Activated naive CD8-positive, alpha-beta T cell treated with anti-CD3 and anti-CD28 coated beads, Interleukin-2, amount 50 U/mL, for 16 hours (primary cell): ENCODE measurements at places on chromosomes 3 and 15.

GRCh38 chr3:15527031-15527459 lies 5.5 kb upstream of the COLQ start:
- no peak for DNase-seq

- DNase-seq: no peak
Measured at GRCh38 chr3:99863588-99863987, 45.9 kb downstream of the CMSS1 start.

GRCh38 chr3:192816351-192816750 lies 89.0 kb upstream of the FGF12 start:
- no peak for DNase-seq

DNA sequence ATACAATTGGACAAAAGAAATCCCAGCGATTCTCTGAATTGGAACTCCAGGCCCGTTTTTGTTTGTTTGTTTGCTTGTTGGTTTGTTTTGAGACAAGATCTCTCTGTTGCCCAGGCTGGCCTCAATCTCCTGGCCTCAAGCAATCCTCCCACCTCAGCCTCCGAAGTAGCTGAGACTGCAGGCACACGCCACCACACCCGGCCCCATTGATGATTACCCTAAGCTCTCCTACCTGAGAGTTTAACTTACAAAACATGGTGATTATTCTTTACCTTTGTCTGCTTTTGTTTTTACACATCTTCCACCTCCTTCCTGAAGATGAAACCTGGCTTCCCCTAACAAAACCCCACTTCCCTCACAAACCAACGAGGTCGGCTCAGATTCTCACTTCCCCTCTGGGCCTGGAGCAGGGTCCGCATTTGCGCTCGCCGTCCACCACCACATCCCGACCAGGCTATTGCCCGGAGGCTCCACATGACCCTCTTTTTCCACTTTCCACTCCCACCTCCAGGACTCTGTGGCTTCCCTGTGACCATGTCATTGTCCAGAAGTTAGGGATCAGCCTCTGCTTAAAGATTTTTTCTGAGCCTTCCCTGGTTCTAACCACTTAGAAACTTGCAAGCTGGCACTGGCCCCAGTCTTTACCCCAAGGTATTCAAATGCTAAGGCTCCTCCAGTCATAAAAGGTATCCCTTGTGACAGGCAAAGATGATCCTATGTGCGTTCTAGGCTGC lies 14.8 kb downstream of the KLHL6 start:
- DNase-seq: no peak

GRCh38 chr15:51869060-51869421 lies 39.6 kb downstream of the TMOD3 start:
- DNase-seq: no peak

DNA sequence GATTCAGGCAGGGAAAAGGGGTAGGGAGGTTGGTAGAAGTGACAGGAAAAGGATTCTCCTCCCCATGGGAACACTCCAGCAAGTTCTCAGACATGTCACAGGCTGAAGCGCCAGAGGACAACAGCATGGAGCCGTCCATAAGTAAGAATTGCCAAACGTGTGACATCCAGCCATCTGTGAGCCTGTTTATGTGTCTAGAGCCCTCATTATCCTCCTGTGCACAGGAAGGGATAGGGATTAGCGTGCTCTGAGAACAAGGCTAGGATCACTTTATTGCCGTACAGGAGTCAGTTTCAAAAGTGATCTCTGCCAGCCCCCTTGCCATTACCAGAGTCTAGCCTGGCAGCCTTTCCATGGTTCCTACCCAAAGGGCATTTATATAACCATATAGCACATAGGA lies 549.5 kb downstream of the NTRK3 start:
- no peak for DNase-seq

GRCh38 chr15:77999486-77999885 lies 78.0 kb downstream of the TBC1D2B start:
- no peak for DNase-seq

DNA sequence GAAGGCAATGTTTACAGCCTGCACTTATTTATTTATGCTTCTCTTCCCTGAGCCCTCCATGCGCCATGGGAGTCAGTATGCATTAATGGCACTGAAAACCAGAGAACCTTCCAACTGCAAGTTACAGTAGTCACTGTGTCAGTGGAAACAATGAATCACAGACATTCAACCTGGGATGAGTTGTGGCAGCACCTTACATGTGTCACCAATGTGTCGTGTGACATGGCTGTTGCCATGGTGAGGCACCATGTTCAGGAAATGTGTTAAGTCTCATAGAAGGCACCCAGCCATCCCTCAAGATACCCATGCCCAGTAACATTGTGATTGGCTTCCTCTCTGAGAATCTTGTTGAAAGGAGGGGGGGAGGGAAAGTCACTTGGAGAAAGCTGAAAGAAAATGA lies 105.0 kb downstream of the FOXP1 start:
- peak; percentile 50 for DNase-seq

- no peak for DNase-seq
Measured at GRCh38 chr3:43865351-43865750, 174.6 kb downstream of the ABHD5 start.

GRCh38 chr3:101163554-101163953 lies 156.8 kb downstream of the IMPG2 start:
- no peak for DNase-seq

DNA sequence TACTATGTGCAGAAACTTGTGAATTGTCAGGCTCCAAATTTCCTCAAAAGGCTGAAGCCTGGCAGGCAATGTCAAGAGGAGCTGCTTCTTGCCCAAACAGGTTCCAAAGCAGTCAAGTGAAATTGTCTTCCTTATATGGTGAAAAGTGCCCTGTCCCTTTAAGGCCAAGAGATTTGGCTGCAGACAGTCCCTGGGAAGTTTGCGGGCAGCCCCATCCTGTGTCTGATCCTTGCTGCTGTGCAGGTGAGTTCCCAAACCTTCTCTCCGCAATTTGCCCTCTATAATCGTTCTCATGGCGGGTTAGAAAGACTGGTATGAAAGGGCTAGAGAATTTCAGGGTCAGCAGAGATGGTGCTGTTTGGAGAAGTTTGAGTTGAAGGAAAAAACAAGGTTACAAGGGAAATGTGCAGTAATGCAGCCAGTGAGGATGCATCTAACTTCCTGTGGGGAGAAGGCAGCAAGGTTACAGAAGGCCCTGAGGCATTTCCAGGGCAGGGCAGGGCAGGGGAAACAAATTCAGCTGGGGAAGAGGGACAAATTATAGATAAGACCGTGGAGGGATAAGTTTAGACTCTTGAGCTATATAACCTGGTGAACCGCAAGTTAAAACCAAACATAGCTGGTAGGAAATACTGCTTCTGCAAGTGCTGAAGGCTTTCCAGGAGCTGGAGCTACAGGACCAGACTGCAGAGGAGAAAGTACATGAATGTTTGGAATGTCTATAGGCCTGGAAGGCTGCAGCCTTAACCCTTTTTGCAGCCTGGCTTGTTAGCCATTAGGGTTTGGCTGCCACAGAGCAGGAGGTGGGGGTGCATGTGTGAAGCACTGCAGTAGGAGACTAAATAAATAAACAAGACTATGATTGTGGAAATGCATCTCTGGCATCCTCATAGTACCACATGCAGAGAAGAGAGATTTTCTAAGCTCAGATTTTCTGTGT lies 256.2 kb upstream of the IL12A start:
- no peak for DNase-seq

DNA sequence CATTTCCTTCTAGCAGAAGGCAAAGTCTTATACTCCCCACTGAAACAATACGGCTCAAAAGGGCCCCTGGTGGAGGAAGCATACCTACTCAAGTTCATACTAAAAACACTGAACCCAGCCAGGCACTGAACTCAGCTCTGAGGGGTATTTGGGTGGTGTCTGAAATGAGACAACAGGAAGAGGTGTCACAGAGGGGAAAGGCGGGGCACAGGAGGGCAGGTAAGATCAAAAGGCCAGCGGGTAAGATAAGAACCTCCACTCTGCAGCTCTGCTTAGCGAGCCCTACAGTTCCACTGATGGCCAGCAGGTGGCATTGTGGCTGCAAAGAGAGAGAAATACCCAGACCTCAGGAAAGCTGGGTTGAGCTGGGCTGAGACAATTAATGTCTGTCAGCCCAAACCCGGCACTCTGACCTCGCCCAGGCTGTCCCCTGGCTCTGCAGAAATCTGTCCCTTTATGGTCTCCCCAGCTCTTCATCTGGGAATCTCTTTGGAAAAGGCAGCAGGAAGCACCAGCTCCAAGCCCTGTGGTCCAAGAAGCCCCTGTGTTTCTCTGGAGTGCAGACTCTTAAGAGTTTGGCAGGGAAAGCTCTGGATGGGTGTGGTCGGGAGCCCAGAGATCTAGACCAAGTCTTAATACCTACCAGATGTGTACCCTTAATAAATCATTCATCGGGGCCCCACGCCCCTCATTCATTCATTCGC lies 8.4 kb downstream of the MFGE8 start:
- DNase-seq: peak; percentile 78

DNA sequence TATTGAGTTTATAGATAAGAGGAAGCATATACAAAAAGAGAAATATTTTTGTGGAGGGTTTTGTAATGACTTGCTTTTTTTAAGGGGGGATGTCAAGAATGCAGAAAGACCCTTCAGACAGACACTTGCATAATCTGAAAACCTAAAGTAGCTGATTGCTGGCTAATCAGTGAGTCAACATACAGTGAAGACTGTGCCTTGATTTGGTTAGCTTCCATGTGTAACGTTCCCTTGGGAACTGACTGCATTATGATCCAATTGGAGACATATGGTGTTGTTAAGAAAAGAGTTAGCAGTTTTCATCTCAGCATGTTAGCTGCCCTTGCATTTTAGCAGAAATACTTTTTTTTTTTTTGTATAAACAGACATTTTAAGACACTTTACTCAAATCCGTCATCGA lies 483.2 kb downstream of the RBMS3 start:
- DNase-seq: no peak

GRCh38 chr3:172077197-172077757 lies 37.9 kb downstream of the FNDC3B start:
- DNase-seq: no peak

- DNase-seq: no peak
Measured at GRCh38 chr3:124973290-124973689, 38.7 kb upstream of the MUC13 start.

DNA sequence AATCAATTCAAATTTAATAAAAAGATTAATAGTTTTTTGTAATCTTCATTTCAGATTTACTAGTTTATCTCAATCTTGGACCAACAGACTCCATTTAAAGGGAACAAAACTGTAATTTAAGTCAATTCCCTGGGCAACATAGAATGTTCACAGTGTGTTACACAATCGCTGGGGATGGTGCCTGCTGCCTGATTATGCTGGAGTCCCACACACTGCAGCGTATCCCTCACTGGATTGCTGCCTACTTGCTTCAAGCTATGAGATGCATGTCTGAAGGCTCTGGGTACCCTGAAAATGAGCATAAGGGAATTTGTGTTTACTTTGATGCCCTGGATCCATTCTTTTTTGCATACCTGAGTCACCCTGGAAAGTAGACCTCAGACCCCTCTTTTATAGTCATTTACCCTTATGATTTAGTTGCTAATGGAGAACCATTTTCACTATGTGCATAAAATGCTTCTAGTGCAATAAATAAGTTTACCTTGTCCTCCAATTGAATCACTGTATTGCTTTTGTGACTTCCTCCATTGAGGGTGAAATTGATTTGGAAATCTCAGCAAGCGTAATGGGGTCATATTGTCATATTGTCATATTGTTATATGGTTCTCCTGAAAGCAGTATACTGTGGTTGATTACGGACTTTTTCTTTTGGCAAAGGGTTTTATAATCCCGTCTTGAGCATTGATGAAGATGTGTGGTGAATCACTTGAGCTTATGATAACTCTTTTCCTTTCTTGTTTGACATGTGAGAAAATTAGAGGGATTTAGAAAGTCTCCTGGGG lies 35.9 kb downstream of the ITPR1 start:
- no peak for DNase-seq

DNA sequence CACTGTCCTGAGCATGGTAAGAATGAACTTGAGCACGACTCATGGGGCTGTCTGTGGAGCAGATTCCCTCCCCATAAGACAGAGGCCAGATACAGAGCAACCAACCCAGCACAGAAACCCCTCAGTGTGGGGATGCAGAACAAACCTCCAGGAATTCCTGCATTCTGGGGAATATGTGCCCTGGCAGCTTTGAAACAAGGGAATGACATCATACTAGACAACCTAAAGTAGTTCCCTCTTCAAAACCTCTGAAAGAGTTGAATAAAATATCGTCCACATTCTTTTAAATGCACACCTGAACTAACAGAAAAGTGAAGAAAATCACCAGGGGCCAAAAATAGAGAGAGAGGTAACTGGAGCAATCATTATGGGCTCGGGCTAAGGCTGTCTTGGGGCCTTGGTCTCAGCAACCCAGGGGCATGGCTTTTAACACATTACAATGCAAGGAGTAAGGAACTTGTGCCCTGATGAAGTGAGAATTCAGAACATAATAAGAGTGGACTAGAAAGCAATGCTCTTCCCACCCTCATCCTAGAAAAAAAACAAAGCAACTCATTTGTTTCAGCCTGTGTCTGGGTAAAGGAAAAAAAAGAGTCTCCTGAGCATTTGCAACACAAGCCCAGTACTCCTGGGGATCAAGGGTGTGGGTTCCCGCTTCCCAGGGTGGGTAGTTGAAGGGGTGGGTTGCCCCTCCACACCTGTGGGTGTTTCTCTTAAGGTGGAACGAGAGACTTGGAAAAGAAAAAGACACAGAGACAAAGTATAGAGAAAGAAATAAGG lies 43.9 kb downstream of the ADIPOQ start:
- DNase-seq: no peak

DNA sequence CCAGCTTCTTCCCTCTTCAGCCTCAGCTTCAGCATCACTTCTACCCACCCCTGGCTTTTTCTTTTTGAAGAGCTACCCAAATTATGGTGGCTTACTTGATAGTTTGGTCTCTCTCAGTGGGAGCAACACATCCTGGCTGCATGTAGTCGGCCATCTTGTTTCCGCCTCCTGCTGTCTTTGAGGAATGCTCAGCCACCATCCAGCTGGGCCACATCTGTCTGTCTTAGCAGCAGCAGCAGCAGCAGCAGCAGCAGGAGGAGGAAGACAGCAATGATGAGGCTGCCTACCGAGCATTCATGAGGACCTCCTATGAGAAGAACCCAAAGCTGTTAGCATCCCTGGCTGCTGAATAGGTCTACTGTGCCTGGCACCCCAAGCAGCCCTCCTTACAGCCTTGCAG lies 19.7 kb downstream of the IL16 start:
- no peak for DNase-seq

DNA sequence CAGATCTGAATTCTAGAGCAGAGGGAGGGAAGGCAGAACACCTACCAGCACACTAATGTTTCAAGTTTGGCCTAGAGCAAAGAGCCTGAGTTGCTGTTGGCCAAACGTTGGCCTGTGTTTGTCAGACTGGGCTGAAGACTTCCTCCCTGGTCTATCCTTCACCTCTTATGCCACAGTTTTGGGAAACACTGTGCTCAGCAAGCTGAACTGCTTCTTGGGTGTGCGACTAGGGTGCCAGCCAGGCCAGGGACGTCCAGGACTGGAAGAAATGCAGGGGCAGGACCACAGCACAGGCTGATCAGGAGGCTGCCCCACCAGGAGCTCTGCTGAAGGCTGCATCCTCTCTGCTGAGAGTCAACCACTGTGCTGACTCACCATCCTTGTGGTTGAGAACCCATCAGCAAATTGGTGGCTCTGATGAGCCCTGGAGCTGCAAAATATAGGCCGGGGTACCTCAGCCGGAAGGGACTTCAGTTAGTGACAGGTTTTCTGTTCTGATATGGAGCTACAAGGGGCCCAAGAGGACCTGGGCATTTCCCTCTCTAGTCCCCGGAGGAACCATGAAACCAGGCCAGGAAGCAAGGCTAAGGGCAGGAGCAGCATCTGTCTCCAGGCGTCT lies 131.6 kb upstream of the RASGRP1 start:
- no peak for DNase-seq
